D721Med (cell line): ENCODE measurements at places on chromosomes 1 and 21.

GRCh38 chr1:177163844-177164379, 600 bp downstream of the ASTN1 start:
- DNase-seq: no peak

DNA sequence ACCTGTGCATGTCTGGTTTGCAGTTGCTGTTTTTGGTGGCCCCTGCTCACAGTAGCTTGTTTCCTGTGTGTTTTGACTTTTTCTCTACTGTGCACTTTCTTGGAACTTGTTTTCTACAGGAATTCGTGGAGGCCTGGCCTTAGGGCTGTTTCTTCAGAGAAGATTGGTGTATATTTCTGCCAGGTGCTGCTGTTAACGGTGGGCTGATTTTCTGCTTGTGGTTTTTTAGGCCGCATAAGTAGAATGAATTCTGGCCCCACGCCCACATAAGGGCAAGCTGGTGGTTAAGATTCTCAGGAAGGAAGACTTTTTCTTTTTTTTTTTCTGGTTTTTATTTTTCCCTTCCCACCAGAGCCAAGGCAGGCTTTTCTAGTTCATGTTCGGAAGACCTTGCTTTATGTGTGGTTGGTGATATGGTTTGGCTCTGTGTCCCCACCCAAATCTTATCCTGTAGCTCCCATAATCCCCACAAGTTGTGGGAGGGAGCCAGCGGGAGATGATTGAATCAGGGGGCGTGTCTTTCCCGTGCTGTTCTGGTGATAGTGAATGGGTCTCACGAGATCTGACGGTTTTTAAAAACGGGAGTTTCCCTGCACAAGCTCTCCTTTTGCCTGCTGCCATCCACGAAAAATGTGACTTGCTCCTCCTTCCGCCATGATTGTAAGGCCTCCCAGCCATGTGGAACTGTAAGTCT, 71.5 kb upstream of the DISP3 start:
- DNase-seq: no peak

DNA sequence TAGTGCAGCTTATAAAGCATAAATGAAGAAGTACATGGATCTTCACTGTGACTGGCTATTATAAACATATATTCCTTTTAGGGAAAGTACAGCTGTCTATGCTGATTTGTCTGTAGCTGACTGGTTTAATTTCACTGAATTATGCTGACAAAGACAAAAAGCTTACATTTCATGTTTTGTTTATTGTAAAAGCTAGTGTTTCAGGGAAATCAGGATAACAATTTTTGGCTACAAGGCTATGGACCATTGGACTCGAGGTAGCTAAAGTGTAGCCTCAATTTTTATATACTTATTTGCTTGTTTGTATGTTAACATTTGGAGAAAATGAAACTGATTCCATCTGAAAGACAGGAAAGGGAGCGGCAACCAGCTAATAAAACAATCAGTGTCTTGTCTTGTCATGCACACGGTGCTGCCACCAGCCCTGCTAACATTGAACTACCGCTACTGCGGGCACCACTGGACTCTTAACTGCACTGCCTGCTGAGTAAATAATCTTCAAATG, 480.2 kb downstream of the COL11A1 start:
- DNase-seq: no peak

DNA sequence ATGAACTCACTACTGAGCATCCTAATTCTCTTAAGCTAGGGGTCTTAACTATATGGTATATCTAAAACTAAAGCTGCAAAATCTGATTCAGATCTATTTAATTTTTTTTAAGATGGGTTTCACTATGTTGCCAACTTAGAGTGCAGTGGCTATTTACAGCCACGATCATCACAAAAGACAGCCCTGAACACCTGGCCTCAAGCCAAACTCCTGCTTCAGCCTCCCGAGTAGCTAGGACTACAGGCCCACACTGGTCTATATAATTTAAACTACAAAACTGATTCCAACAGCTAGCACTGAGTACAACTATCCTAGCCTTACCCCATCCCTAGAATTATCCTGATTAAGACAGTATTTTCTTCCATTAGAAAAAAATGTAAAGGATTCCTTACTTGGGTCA, 37.1 kb downstream of the EIF4G3 start:
- DNase-seq: no peak

DNA sequence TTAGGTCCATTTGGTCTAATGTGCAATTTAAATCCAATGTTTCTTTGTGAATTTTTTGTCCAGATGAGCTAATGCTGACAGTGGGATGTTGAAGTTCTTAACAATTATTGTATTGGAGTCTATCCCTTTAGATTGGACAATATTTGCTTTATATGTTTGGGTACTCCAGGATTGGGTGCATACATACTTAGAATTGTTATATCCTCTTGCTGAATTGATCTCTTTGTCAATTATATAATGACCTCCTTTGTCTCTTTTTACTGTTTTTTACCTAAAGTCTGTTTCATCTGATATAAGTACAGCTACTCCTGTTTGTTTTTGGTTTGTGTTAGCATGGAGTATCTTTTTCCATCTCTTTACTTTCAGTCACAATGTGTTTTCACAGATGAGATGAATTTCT, 22.2 kb downstream of the CD55 start:
- DNase-seq: no peak

- DNase-seq: no peak
These were observed 5.5 kb downstream of the EFNA3 start for GRCh38 chr1:155083865-155084721.

GRCh38 chr1:172980456-172980855, 70.3 kb downstream of the TNFSF18 start:
- DNase-seq: no peak

DNA sequence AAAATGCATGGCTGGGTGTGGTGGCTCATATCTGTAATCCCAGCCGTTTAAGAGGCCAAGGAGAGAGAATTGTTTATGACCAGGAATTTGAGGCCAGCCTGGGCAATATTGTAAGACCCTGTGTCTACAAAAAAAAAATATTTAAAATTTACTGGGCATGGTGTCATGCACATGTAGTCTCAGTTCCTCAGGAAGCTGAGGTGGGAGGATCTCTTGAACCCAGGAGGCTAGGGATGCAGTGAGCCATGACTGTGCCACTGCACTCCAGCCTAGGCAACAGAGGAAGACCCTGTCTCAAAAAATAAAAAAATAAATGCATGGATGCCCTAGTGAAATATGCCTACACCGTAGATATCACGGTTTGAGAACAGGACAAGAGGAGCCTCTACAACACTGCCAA, 1331.2 kb upstream of the B3GALT2 start:
- DNase-seq: no peak

DNA sequence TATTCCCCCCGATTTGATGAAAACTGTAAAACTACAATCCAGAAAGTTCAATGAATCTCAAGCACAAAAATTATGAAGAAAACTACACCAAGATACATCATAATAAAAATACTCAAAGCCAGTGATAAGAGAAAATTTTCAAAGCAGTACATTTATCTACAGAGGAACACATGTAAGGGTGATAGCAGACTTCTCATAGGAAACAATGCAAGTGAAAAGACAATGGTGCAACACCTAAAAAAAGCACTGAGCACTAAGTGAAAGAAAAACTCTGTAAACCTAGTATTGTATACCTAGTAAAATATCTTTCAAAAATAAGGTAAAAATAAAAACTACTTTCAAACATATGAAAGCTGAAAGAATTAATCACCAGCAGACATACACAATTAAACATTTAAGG, 76.1 kb upstream of the IRF2BP2 start:
- no peak for DNase-seq

DNA sequence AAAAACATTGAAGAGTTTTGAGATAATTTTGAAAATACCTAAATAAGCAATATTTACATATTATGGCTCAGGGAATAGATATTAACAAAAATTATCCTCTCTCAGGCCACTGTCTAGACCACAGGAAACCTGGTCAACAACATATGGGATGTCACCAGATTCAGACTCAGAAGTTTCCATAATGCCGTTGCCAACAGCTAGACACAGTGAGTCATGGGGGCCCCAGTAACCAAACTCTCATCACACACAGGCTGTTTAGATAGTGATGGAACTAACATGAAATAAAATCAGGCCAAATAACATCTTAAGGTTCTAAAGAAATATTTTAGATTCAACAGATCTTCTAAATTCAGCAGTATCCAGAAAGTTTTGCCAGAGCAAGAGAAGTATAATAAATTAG, 681.7 kb upstream of the ADAMTS5 start:
- DNase-seq: no peak

GRCh38 chr1:7407980-7408770, 362.9 kb upstream of the VAMP3 start:
- DNase-seq: no peak

- no peak for DNase-seq
These were observed 251.0 kb downstream of the RHOU start for GRCh38 chr1:228986093-228986904.

GRCh38 chr21:32372755-32373154, 20.1 kb downstream of the URB1 start:
- DNase-seq: no peak

DNA sequence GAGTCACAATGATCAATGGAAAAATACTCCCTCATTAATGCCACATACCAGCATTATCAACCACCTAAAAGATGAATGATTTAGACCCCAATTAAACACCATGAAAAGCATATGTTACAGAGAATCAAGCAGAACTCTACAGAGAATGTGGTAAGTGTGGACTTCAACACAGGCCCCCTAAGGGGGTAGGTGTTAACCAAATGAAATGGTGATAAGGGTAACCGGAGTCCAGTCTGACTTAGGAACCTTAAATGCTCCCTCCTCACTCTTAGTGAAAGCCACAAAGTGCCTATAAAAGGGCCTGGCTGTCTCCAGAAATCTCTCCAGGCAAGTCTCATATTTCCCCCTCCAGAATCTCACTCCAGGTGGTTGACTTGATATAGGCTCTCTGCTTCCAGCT, 149.2 kb upstream of the FOXD3 start:
- DNase-seq: no peak

DNA sequence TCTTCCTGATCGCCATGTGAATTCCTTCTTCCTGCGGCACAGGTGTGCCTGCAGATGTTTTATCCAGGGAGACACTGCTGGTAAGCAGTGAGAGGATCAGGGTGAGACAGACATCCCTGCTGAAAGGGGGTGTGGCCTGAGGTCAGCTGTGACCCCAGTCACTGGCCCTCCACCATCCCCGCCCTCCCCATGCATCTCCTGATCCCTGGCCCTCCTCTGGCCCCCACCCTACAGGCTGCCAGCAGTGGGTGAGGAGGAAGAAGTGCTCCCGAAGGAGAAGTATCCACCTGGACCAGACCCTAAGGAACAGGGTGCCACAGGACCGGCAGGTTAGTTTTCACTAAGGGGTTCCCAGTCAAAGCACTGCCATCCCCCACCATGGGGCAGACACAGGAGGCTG, 85.3 kb downstream of the GLIS1 start:
- DNase-seq: no peak

DNA sequence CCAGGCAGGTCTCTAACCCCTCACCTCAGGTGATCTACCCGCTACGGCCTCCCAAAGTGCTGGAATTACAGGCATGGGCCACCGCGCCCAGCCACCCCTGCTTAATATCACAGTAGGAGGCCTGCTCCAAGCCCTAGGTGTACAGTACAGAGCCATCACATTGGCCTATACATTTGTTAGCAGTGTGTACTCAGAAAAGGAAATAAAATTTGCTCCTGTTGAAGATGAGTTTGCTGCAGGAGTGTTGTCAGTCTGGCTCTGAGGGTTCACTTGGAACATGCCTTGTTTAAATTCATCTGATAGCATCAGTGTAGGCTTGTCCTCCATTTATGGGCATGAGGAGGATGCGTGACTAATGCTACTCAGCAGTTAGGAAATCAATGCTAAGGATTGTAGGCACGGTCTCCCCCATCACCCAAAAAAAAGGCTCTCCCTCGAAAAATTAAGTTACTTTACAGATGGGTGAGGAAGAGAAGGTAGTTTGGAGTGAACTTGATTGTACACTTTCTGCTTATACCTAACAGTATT, 4.6 kb upstream of the ENAH start:
- no peak for DNase-seq
